Mesenteric fat pad (tissue), 1 donor: ENCODE measurements at places on chromosomes 1 and 21. TPM values are rescaled to one million over a fixed set of nuclear protein-coding genes. Genes with fewer than 3 reads are reported as not detected.

The RHD gene
- total RNA-seq, result not detected

The BATF3 gene
- total RNA-seq, result 18.8 TPM

The SLC30A10 gene
- 0.19 TPM for total RNA-seq

The PRRX1 gene
- total RNA-seq, result 46.2 TPM

The ERG gene
- 37.4 TPM for total RNA-seq

The C2CD2 gene
- total RNA-seq, result 125 TPM

The NPR1 gene
- total RNA-seq, result 156 TPM

The LZIC gene
- total RNA-seq, result 23.4 TPM

The OPRD1 gene
- total RNA-seq, result not detected

The SMIM1 gene
- total RNA-seq, result 3.7 TPM

The S100A14 gene
- 0.35 TPM for total RNA-seq

The CNR2 gene
- not detected for total RNA-seq

The KCNK1 gene
- total RNA-seq, result 2.2 TPM
